ENCODE measurements at places on chromosomes 5 and 9.

DNA sequence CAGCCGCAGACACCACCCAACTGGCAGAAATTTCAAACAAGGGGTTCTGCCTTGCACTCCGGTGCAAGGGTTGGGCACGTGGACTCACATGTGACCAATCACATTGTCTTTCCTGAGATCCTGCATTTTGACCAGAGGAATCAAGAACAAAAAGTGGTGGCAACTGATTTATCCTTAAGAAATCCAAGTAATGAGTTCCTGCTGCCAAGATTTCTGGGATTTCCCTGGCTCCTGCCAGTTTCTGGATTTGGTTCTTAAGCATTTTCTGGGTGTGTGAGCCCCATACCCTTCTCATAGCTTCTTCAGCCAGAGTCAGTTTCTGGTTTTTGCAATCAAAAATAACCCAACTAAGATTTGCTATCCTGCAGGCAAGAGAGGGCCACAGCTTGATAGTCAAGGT lies 17.4 kb upstream of the KCNIP1 start:
- DNase-seq: no peak

DNA sequence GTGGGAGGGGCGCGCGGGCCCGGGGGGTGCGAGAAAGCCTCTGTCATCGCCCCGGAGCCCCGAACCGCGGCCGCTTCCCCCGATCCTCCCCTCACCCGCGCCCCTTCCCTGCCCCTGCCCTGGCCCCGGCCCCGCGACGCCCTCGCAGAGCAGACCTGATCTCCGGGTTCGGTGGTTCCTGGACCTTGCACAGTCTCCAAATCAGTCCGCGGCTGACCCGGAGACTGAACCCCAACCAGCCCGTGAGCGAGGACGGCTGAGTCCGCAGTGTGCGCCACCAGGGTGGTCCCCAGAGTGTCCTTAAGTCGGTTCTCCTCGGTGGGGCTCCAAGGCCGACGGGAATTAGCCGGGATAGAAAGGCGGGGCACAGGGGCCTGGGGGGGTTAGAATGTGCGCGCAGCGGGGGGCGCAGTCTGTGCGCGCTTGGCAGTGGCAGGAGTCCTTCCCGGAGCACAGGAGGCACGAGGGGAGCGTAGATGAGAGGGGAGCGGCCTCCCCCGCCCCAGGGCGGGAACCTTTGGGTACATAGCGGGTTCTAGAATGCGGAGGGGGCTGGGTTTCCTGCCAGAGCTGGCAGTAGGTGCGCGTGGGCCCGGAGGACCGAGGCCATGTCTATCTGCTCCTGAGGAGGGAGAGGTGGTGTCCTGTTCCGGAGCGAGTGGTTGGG lies 779 bp downstream of the PKN3 start:
- no peak for DNase-seq

DNA sequence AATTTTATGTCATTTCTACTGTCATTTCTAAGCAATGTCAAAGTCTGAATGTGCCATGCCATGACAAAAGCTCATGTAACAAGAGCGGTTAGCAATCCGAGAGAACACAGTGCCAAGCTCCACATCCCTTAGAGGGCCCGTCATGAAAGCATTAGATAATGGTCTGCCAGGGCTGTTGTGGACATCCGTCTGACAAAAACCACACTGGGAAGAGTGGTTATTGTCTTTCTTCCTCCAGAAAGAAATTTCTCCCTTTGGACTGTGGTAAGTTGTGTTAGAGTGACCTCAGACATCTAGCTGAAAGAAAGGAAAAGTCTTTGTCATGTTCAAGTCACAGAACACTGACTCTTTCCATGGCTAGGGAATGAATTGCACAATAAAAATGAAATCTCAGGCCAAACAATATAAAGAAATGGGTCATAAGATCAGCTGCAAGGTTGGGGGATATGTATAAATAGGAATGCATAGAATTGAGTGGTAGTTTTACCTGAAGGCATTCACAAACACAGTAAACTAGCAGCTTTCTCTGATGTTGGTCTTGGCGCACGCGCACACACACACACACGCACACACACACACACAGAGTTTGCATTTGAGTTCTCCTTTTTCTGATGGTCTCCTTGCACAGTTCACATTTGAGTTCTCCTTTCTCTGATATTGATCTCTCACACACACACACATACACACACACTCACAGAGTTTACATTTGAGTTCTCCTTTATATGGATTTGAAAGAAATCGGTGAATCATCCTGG lies 5.3 kb downstream of the SLC1A3 start:
- no peak for DNase-seq

GRCh38 chr5:33834334-33834733 lies 57.5 kb downstream of the ADAMTS12 start:
- DNase-seq: no peak

DNA sequence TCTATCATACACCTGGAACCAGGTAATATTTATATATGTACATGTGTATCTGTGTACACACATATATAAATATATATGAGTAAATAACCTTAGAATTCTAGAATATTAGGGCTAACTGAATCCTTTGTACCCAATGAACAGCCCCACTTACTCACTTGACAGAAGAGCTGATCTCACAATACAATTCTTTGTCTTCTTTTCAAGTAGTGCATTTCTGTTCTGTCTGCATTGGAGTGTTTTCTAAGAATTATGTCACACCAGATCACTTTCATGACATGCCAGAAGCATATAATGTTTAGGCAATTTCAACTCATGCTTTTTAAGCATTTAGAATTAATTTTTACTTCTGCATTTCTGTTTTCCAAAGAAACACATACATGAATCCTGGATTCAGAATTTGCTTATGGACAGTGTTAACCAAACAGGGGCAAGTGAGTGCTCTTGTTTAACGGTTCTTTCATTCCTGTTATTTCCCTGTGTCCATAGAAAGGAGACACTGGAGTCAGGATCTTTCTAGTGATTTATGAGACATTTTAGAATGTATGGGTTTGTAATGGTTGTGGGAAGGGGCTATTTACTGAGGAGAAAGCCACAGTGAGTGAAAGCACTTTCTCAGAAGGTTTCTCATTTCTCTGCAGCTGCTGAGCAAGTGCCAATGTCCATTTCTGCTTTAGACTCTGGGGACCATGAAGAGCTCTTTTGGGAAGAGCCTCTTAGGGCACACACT lies 123.2 kb downstream of the RMI1 start:
- no peak for DNase-seq

- no peak for DNase-seq
Observed at GRCh38 chr9:27426511-27427271, 97.4 kb upstream of the IFNK start.

DNA sequence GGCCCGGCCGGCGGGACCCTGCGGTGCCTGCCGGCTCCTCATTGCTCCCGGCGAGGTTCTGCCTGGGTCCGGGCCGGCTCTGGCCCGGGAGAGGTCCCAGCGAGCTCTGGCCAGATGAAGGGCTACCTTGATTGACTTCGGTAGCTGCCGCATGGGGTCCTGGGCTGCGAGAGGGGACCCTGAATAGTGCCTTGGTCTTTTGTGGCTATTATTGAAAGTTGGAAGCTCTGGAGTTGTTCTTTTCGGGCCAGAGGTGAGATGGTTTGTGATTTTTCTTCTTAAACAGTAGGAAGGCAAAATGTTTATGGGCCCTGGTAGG lies 635 bp downstream of the NAA35 start:
- DNase-seq: no peak

DNA sequence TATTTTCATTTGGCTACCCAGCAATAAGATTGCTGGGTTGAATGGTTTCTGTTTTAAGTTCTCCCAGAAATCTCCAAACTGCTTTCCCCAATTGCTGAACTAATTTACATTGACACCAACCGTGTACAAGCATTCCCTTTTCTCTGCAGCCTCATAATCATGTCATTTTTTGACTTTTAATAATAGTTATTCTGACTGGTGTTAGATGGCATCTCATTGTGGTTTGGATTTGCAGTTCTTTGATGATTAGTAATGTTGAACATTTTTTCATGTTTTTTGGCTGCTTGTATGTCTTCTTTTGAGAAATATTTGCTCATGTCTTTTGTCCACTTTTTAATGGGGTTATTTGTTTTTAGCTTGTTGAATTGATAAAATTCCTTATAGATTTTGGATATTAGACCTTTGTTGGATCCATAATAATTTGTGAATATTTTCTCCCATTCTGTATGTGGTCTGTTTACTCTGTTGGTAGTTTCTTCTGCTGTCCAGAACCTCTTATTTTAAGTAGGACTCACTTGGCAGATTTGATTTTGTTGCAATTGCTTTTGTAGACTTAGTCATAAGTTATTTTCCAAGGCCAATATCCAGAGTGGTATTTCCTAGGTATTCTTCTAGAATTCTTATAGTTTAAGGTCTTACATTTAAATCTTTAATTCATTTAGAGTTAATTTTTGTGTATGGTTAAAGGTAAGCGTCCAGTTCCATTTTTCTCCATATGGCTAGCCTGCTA lies 793.7 kb downstream of the BRINP1 start:
- no peak for DNase-seq

- DNase-seq: no peak
Observed at GRCh38 chr9:16653491-16654399, 216.7 kb downstream of the BNC2 start.

- DNase-seq: no peak
Observed at GRCh38 chr9:124032247-124032646, 20.7 kb downstream of the LHX2 start.

DNA sequence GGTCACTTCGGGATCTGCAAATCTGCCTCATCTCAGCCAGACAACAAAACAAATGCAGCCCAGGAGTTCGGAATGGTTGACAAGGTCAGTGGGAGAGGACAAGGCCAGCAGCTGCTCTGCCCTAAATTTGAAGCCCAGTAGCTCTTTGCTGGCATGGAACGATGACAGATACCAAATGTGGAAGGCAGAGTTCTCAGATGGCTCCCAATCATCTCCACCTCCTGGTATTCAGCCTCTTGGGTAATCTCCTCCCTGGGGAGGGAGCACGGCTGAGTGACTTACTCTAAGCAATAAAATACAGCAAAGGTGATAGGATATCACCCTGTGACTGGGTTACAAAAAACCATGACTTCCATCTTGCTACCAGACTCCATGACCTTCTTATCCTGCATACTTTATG lies 172.8 kb downstream of the ENTREP1 start:
- no peak for DNase-seq

- DNase-seq: no peak
Observed at GRCh38 chr5:21419383-21419782, 1431.4 kb upstream of the CDH18 start.

- DNase-seq: no peak
Observed at GRCh38 chr5:169763376-169764017, 126.4 kb downstream of the DOCK2 start.

- no peak for DNase-seq
Observed at GRCh38 chr5:132099076-132099748, 25.6 kb downstream of the CSF2 start.
